Forelimb muscle (tissue), 1 donor: ENCODE measurements at places on chromosomes 6 and 20. TPM values are rescaled to one million over a fixed set of nuclear protein-coding genes. Genes with fewer than 3 reads are reported as not detected.

CPXM1 gene
- polyA plus RNA-seq = 31.6 TPM

LGSN gene
- polyA plus RNA-seq = not detected

THBS2 gene
- polyA plus RNA-seq = 33.9 TPM

TCP11 gene
- 0.27 TPM for polyA plus RNA-seq

SPAG4 gene
- polyA plus RNA-seq = 1.9 TPM

POM121L2 gene
- not detected for polyA plus RNA-seq

CTCFL gene
- 0.22 TPM for polyA plus RNA-seq

ZNF292 gene
- 20.5 TPM for polyA plus RNA-seq

PLA2G7 gene
- 0.35 TPM for polyA plus RNA-seq

BANF2 gene
- not detected for polyA plus RNA-seq

DNA sequence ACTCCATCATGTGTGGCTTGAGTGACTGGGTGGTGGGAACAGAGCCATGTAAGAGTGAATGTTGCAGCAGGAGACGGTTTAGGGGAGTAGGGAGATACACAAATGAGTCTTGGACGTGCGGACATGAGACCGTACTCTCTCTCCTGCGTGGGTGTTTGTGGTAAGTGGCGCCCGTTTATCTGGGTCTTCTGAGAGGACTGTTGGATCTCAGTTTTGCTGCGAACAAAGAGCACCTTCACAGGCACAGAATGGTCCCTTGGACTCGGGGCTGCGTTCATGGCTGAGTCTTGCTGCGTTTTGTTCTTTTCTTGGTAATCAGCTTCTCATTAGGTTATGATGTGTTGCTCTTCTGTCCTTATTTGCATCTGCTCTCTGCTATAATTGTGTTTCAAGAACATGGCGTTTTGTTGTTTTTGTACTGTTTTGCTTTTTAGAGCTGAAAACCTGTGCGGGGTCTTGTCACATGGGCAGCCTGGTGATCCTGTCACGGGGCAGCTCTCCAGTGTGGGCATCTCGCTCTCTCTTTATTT lies 28.5 kb downstream of the STK35 start:
- DNase-seq = no peak

DNA sequence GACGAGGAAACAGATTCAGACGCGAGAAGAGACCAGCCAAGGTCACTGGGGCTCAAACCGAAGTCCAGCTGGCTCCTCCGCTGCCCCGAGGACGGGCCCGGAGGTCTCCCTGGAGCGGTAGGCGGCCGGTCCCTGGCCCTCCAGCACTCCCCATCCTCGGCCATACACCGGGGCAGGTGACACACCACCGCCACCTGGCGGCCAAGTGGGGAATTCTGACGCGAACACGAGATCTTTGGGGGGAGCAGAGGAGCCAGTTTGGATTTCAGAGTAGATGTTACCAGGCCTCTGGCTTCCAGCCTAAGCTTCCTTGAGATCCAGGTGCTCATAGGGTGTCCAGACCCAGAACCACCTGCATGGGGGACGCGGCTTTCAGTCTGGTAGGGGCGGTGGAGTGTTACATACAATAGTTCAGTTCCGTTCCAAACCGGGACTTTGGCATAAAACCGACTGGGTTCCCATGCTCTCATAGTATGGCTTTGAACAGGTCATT lies 16.1 kb downstream of the BPIFB1 start:
- DNase-seq = no peak

GRCh38 chr6:42745083-42745639 lies 742 bp downstream of the TBCC start:
- no peak for DNase-seq

DNA sequence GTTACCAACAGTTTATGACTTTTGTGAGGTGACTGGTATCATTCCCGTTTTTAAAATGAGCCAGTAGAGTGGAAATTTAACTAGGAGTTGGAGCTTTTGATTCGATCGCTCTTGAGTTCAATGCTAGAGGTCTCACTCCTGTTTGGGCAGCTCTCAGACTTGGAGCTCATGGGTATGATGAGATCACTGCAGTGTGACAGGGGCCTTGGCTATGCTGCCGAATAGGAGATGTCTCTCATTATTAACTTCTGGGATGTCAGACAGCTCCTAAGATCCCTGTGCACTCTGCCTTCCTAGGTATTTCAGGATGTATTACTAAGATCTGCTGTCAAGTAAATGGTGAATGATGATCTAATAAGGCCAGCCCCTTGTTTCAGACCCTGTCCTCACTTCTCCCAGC lies 20.4 kb downstream of the AKAP12 start:
- no peak for DNase-seq

DNA sequence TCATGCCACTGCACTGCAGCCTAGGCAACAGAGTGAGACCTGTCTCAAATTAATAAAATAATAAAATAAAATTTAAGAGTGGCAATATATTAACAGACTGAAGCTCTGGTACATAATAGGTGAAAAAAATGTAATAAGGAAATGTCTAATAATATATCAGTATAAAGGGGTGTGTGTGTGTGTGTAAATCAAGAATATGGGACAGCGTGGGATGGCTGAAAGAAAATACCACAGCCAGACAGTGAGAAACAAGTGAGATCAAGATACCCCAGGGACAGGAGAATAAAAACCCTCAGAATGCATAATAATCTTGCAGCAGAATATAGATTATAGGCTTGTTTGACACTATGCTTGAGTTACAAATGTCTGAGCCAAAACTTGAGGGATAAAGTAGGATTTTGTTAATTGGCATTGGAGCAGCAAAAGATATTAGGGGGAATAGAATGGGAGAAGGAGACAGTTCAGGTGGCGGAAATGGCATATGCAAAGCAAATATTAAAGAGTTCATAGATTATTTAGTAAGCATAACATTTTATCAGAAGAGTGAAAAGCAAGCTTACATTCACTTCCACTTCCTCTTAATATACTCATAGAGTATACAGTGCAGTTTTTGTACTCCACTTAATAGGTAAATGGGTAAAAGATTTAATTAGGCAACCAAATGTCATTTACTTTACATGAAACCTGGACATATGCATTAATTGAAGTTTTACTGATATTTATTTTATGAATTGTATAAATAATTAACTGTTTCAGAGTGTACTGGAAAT lies 398.5 kb upstream of the GJE1 start:
- DNase-seq = no peak

DNA sequence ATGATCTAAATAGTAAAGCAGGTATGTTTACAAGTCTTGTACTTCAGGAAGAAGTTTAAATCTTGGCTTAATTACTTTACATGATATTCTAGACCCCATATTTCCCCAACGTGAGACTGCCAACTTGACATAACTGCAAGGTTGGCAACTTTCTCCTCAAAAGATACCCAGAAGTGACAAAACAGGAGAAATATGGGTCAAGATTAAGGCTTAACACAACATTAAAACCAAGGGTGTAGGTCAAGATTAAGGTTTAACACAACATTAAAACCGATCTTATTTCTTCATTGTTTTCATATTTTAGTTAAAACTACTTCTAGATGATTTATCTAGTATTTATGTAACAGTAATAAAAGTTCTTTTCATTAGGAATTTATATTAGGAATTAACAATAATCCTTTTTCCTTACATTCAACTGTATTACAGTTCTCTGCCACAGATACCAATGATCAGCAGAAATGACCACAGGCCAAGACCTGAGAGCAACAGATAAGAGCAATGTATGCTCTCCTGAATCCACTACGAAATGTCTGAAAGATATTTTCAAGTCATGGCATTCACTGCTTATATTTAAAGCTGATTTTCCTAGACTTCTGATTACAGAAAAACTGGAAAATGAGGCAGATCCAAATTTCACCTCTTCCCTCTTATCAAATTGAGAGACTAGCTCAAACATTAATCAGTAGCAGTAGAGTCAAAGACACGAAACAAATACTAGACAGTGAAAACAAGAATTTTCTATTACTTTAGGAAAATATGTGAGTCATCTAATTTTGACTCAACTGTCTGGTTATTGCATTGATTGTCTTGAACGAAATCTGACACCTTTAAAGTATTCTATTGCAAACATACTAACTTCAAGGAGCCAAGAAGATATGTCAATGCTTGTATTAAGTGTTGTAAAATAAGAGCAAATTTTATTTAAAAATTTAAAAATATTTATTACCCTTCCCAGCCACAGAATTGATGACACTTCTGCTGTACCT lies 72.3 kb downstream of the RNGTT start:
- no peak for DNase-seq

DNA sequence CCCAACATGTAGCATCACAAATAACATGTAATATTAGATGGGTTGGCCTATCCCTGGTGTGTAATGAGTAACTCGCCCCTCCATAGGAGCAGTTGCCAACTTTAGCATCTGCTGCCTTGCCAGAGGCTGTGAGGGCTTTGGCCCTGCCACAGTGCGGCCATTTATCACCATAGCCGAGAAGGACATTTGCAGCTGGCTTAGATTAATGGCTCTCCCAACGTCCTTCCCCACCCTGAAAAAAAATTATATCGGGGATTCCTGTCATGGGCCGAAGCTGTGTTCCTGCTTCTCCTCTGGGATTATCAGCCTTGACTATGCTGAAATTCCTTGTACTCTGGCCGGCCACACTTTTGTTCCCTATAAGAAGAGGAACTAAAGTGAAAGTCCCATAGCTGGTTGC lies 7.6 kb upstream of the ADIG start:
- DNase-seq = no peak

GRCh38 chr6:3489961-3490624 lies 33.2 kb upstream of the SLC22A23 start:
- no peak for DNase-seq

- DNase-seq = no peak
Observed at GRCh38 chr6:70119218-70119835, 183.6 kb downstream of the COL9A1 start.

GRCh38 chr6:90370493-90370959 lies 73.9 kb upstream of the BACH2 start:
- DNase-seq = no peak

GRCh38 chr6:151002491-151002935 lies 137.0 kb downstream of the MTHFD1L start:
- DNase-seq = no peak

- no peak for DNase-seq
Observed at GRCh38 chr6:42791706-42792320, 10.0 kb downstream of the BICRAL start.

GRCh38 chr6:161403717-161404116 lies 129.9 kb upstream of the AGPAT4 start:
- no peak for DNase-seq

DNA sequence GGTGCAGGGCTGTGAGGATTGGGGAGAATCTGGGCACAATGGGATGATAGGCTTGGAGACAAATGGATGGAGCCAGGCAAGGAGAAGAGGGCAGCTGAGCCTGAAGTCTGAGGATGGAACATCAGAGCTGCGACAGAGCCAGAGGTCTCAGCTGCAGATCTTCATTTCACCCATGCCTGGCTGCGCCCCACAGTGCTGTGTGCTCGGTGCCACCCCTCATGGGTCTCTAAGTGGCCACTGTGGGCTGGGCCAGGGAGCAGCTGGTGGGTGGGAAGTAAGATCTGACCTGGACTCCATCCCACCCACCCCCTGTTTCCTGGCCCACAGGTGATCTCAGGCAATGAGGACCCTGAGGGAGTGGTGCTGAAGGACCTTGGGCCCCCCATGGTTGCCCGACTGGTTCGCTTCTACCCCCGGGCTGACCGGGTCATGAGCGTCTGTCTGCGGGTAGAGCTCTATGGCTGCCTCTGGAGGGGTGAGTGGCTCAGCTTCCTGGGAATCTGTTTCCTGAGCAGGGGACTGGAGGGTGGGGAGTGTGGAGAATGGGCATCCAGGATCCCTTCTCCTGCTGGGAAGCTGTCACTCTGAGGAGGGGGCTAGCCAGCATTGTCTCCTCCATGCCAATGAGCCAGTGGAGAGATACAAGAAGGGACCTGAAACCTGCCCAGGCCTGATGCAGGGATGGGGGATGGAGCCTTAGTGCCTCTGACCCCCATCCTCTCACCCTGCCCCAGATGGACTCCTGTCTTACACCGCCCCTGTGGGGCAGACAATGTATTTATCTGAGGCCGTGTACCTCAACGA lies 6.5 kb downstream of the DDR1 start:
- no peak for DNase-seq
